ENCODE measurements at places on chromosomes 1 and 21.

DNA sequence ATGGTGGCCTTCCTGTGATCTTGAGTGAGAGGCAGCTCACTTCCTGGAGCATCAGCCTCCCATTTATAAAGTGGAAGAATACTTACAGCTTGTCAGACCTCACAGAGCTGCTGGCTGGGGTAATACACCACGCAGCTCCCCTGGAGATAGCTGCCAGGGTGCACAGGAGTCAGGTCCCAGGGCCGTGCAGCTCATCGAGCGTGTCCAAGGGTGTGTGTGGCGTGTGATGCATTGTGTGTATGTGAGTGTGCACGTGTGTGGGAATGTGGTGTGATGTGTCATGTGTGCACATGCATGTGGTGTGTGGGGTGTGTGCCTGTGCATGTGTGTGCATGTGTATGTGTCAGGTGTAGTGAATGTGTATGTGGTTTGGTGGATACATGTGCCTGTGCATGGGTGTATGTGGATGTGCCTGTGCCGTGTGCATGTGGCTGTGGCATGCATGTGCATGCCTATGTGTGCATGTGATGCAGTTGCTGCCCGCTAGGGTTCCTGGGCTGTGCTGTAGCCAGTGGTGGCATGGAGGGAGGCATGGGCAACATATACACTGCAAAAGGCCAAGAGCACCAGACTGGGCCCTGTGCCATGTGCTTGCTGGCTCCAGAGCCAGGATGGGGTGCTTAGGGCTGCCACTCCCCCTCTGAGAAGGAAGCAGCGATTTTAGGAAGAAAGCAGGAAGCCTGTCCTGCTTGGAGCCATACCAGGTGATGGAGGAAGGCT, 24.6 kb downstream of the WNT3A start:
- DNase-seq: no peak

DNA sequence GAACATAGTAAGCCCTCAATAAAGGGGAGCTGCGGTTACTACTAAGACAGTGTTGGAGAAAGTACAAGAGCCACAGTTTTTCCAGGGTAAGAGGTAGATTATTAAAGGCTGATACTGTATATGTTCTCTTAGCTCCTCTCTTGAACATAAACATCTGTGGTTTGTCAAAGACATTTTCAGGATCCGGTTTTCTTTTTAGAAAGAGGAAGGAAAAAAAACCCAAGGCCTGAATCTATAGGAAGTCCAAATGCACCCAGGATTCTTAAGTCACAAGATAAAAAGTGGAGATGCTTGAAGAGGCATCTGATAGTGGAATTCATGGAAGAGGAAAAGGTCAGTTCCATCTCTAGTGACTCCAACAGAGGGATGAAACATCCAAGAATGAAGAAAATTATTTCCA, 24.6 kb upstream of the SLC45A3 start:
- DNase-seq: no peak

DNA sequence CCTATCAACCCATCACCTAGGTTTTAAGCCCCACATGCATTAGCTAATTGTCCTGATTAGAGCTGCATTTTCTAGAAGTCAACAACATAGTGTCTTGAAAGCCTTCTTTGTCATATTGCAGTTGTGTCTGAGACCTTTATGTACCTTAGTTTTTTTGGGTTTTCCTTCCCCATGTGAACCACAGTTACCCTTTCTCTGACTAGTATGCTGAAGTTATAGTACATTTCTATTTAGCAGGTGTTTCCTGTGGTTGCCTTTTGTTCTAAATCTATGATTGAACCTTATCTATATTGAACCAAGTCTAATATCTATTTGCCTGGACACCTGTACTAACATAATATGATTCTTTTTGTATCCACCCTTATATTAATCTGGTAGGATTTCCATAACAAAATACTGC, 135.6 kb downstream of the ST6GALNAC3 start:
- no peak for DNase-seq

DNA sequence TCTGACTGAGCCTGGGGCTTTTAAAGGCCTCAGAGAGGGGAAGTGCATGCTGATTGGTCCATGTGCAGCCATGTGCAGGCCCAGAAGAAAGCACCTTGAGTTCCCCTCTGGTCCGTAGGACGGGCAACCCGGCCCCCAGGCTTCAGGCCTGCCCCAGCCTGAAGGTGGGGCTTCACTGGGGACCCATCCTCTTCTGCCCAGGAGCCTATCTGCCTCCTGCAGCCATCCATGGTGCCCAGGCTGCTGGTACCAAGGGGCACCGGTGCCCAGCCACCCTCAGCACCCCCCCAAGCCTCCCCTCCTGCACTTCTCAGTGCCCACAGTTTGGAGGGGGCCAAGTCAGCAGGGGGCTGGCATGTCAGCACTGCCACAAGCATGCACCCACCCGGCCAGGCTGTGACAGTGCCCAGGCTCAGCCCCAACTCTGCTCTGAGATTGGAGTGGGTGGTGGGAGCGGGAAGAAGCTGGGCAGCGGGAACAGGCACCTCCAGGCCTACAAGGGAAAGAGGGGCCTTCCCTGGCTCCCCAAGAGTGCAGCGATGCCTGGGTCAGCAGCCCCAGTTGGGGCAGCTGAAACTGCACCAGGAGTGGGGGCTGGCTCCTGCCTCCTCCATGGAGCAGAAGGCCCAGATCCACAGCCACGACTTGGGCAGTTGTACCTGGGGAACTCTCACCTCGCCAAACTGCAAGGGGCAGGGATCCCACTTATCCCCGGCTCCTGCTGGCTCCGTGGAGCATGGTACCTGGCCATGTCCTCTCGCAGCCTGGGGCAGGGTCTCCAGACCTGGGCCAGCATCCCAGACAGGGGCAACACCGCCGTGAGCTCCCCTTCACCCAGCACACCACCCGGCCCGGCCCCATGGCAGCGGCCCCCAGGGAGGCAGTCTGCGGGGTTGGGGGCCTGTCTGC, 11.7 kb downstream of the COL6A2 start:
- DNase-seq: no peak

DNA sequence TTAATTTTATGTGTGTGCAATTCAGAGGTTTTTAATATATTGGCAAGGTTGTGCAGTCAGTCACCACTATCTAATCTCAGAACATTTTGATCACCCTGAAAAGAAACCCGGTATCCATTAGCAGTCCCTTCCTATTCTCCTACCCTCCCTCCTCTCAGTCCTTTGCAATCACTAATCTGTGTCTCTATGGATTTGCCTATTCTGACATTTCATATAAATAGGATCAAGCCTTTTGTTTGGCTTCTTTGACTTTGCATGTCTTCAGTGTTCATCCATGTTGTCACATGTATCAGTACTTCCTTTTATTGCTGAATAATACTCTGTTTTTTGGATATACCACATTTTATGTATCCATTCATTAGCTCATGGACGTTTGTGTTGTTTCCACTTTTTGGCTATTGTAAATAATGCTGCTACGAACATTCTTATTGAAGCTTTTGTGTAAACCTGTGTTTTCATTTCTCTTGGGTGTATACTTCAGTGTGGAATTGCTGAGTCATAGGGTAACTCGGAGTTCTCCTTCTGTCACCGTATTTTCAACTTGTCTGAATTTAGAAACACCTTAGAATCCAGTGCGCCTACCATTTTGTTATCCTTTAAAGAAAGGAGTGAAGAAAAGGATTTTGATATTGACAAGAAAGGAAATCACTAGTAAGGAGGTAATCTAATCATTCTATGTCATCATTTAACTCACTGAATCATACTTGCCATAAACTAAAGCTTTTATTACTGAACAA, 3.4 kb downstream of the CEP85 start:
- no peak for DNase-seq

GRCh38 chr1:5910276-5910620, 82.0 kb downstream of the NPHP4 start:
- DNase-seq: no peak

DNA sequence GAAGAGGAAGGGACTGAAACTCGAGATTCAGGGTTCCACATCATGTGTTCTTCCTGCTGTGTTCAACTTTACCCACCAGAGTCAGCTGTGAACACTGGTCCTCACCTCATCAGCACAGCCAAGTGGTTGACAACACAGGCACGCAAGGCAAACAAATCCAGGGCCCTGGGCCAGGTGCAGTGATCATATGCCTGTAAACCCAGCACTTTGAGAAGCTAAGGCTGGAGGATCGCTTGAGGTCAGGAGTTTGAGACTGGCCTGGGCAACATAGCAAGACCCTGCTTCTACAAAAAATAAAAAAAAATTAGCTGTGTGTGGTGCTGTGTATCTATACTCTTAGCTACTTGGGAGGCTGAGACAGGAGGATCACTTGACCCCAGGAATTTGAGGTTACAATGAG, 8.4 kb upstream of the XKR8 start:
- no peak for DNase-seq

DNA sequence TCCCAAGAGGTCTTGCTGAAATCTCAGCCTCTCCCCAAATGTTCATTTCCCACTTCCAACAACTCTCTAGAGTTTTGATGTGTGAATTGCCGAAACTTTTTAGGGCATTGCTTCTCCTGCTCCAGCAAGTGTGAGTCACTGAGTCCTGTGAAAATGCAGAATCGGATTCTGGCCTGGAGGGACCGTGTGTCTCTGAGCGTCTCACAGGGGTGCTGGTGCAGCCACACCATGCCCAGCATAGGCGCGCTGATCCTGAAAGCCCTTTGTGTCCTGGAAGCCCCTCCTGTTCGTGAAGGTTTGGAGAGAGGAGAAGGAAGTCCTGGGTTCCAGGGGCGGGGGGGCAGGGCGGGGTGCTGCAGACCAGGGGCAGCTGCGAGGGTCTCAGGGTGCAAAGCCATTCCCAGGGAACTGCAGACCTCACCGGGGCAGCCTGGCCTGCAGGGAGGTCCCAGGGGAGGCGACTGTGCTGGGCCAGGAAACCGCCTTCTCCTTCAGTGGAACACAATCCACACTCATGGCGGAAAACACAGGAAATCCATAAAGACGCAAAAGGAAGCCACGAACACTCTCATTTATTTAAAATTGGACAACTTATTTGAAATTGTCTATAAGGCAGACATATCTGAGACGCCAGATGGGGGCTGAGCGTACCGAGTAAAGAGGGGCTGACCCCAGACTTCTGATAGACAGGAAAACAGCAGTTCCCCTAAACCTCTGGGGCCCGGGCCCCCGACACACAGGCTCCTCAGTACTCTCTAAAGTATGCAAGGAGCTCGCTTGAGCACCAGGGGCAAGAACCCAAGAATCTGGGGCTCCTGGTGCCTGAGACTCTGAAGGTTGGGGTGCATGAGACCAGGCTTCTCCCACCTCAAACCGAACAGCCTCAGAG, 43.5 kb upstream of the ADARB1 start:
- no peak for DNase-seq

All from stimulated activated CD8-positive, alpha-beta memory T cell treated with anti-CD3 and anti-CD28 coated beads, Interleukin-15, amount 100 ng/mL, for 24 hours (primary cell).